AG20443 (cell line): ENCODE measurements at places on chromosomes 5 and 9.

GRCh38 chr9:93532141-93532540 is 44.2 kb upstream of the PHF2 start:
- DNase-seq = no peak

GRCh38 chr9:93064392-93065134 is 6.1 kb downstream of the SUSD3 start:
- DNase-seq = no peak

DNA sequence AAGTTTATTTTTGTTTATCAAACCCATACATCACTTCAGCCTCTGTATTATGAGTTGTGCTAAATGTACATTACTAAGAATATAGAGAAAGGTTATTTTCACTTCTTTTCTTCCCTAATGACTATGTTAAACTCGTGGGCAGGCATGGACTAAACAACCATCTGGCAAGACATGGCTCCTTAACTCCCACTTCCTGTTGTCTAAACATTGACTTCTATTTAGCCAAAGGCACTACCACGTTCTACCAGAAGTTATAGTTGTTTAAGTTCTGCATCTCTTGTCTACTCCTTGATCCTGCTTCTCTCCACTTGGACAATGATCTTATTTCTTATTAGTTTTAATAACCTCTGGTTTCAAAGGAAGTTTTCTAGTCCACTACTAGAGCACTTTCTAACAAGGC is 136.1 kb downstream of the MACIR start:
- no peak for DNase-seq

DNA sequence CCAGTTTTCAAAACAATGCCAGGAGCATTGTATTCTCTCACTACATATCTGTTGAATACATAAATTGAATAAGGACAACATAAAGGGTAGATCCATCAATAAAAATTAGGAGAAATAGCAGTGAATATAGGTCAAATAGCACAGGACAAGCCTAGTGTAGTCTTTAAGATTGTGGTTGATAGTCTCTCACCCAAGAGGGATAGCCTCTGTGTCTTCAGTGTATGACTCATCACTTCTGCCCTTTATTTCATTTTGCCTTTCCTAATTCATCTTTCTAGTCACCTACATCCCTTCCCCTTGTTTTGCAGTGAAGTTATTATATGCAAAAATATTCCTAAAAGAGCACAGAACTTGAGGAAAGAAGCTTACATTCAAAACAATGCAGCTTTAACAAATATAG is 335.0 kb upstream of the TUSC1 start:
- peak; percentile 14 for DNase-seq

DNA sequence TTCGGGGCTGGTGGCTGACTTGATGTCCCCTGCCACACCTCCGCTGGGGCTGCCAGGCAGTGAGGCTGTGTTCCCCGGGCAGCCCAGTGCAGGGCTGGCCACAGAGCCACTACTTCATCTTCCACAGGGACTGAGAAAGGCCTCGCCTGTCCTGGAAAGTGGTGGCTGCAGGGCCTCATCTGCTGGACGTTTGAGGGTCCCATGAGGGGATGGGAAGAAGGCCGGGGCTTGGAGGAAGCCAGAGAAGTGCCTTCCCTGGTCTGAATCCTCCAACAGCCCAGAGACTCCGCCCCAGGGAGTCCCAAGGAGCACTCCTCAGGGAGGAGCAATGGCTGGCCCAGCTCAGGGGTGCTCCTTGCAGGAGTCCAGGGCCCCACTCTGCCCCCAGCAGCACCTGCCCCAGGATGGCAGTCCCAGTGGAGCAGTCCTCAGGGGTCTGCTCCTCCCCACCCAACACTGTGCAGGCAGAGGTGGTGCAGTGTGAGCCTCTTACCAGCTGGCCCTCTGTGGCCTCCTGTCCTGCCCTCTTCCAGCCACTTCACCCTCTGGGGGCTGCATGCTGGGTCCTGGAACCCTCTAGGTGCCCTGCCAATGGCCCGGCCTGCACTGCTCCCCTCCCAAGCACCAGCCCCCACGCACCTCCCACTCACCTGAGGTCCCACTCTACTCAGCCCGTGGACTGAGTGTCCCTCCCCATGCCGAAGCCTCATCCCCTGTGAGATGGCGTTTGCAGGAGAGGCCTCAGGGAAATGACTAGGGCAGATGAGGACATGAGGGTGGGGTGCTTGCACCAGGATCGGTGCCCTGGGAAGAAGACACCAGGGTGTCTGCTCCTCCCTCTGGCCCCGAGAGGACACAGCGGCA is 47.3 kb upstream of the COL5A1 start:
- no peak for DNase-seq

GRCh38 chr9:92385001-92385400 is 19.4 kb downstream of the OGN start:
- DNase-seq = no peak

GRCh38 chr9:130446101-130446861 is 1.5 kb downstream of the ASS1 start:
- peak; percentile 94 for DNase-seq

DNA sequence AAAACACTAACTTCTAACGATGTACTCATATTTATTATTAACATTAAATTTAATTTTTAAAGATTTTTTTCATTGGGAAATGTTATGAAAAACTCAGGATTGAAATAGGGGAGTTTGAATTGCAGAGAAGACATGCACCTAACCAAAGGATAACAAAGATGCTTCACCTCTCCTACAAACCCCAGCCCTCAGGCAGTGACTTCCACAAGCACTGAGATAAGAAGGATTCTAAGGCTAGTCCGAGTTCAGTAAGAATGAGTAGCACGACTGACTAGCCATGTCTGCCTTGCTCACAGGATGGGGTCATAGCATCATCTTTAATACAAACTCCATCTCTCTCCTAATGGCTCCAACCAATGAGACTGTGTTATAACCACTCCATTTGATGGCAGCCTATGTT is 7.1 kb upstream of the OR5C1 start:
- DNase-seq = no peak

DNA sequence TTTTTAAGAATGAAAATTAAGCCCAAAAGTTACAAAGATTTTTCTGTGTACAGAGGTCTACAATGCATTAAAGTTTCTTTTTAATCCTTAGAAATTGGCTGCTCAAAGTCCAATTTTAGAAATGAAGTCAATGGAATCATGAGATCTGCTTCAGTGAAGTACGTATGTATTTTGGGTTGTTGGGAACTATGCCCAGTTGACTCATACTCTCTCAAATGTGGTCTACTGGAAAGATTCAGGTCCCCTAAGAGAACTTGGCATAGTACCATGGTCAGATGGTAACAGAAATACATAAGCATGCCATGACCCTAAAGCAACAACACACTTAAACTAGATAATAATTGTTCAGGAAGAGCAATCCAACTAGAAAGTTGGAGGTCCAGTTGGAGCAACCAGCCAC is 23.0 kb downstream of the FBLL1 start:
- peak; percentile 34 for DNase-seq

- peak; percentile 12 for DNase-seq
Observed at GRCh38 chr5:103031607-103032006, 88.3 kb downstream of the GIN1 start.

GRCh38 chr9:38386319-38386895 is 6.1 kb upstream of the ALDH1B1 start:
- no peak for DNase-seq

- no peak for DNase-seq
Observed at GRCh38 chr9:130756455-130757152, 63.0 kb downstream of the EXOSC2 start.

DNA sequence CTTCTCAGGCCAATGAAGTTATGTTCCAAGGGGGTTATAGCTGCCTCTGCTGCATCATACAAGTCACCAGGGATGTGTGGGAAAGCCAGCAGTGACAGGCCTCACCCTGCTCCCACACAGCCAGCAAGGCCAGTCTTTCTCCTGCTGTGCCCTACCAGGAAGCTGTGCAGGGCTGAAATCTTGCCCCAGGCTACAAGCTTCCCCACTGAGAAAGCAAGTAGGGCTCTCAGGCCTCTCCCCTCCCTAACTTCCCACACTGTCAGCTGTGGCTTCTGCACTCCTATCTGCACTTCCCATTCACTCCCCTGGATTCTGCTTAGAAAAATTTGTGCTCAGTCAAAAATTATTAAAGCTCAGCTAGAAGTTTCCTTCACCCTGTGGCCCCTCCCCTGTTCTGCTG is 611.2 kb upstream of the ZNF608 start:
- DNase-seq = no peak

DNA sequence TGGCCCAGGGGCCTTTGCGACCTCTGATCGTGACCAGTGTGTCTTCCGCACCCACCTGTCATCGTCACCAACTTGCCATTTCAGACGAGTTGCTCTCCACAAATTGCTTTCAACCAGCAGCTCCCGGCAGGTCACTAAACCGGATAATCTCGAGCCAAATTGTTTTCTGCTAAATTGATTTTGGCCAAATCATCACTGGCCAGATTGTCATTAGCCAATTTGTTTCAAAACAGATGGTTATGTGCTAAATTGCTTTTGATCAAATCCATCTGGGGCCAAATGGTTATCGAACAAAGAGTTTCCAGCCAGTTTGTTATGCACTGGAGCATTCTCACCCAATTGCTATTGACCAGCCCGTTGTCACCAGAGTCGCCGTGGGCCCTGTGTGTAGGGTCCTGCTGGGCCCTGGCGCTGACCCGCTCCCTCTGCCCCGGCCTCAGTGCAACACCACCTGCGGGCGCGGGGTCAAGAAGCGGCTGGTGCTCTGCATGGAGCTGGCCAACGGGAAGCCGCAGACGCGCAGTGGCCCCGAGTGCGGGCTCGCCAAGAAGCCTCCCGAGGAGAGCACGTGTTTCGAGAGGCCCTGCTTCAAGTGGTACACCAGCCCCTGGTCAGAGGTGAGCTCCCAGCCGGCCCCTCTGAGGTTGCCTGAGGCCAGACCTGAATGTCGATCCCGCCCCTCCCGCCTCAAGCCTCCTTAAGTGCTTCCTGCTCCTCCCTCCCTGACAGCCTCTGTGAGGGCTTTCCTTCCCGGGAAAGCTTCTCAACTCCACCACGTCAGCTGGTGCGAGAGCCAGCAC is 35.6 kb downstream of the ADAMTSL2 start:
- DNase-seq = no peak
